ENCODE measurements at places on chromosomes 5 and 9.

DNA sequence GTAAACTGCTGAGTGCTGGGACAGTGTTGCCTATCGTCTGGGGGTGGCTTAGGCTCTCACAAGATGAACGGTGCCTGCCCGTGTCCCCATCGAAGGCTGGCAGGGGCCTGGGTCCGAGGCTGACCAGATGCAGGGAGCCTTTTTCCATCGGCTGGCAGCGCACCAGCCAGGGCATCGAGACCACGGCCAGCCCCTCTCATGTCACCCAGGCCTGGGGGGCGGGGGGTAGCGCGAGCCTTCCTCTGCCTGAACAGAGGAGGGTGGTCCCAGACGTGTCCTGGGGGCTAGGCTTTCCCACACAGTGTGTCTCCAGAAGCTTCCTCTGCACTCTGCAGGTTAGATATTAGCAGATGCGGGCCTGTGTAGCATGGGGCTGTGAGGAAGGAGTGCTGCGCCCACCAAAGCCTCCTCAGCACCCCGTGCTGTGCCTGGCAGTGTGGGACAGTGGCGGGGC, 17.3 kb downstream of the FGD3 start:
- H3K4me1 ChIP-seq = peaks cover 68% of the 10 kb centered on the region
- no peak for DNase-seq
- peak overlapping the region; percentile 98 for H3K27ac ChIP-seq
- no peaks in the 10 kb centered on the region for H3K27me3 ChIP-seq
- H3K36me3 ChIP-seq = peaks cover 69% of the 10 kb centered on the region

- no peak overlapping the region for H3K4me3 ChIP-seq
- peaks cover 4% of the 10 kb centered on the region for H3K27me3 ChIP-seq
- H3K4me1 ChIP-seq = peaks cover 6% of the 10 kb centered on the region
- H3K27ac ChIP-seq = no peak overlapping the region
These were observed 19.2 kb upstream of the HMGCS1 start for GRCh38 chr5:43332401-43332800.

GRCh38 chr9:5278486-5278885, 26.0 kb downstream of the RLN2 start:
- no peaks in the 10 kb centered on the region for H3K27me3 ChIP-seq
- DNase-seq = no peak
- H3K36me3 ChIP-seq = no peaks in the 10 kb centered on the region

GRCh38 chr9:104118916-104119315, 24.8 kb downstream of the SMC2 start:
- no peaks in the 10 kb centered on the region for H3K4me1 ChIP-seq
- H3K27me3 ChIP-seq = no peaks in the 10 kb centered on the region
- no peak overlapping the region for H3K27ac ChIP-seq
- no peak overlapping the region for H3K4me3 ChIP-seq
